ENCODE measurements at places on chromosomes 12 and 14. TPM values are rescaled to one million over a fixed set of nuclear protein-coding genes. Genes with fewer than 3 reads are reported as not detected.

Gene FSCB
- 0.04 TPM for total RNA-seq

Gene NKX2-1
- total RNA-seq, result not detected

Gene NFKBIA
- 63.2 TPM for total RNA-seq

Gene HOXC9
- total RNA-seq, result 12.6 TPM

Gene C12orf54
- total RNA-seq, result 0.31 TPM

Gene NINJ2
- 3.2 TPM for total RNA-seq

Gene TAS2R30
- total RNA-seq, result 4.3 TPM

Gene SLC6A15
- total RNA-seq, result 0.98 TPM

Gene CLBA1
- 5.1 TPM for total RNA-seq

Gene GPRC5A
- 1.1 TPM for total RNA-seq

Gene KRT78
- total RNA-seq, result not detected

Gene COA8
- total RNA-seq, result 59.1 TPM

Gene RPGRIP1
- total RNA-seq, result 0.18 TPM

Gene OR6C75
- total RNA-seq, result not detected

Gene PALS1
- 14.7 TPM for total RNA-seq

Gene GUCY2C
- not detected for total RNA-seq

Gene CHGA
- not detected for total RNA-seq

Gene LIN7A
- total RNA-seq, result 3.1 TPM

Gene LYZ
- total RNA-seq, result 11.3 TPM

Gene CISTR
- not detected for total RNA-seq

Gene PIK3C2G
- total RNA-seq, result 0.18 TPM

Gene KRT85
- not detected for total RNA-seq

Gene TMCC3
- 16.3 TPM for total RNA-seq

Gene UNC79
- 0.27 TPM for total RNA-seq

Gene CEBPE
- total RNA-seq, result 0.13 TPM

Gene CATSPERB
- 0.80 TPM for total RNA-seq

Gene BHLHE41
- total RNA-seq, result 1.6 TPM

Data from muscle of leg (tissue), 16 donors.